EL (cell line): ENCODE measurements at places on chromosomes 2 and 18.

DNA sequence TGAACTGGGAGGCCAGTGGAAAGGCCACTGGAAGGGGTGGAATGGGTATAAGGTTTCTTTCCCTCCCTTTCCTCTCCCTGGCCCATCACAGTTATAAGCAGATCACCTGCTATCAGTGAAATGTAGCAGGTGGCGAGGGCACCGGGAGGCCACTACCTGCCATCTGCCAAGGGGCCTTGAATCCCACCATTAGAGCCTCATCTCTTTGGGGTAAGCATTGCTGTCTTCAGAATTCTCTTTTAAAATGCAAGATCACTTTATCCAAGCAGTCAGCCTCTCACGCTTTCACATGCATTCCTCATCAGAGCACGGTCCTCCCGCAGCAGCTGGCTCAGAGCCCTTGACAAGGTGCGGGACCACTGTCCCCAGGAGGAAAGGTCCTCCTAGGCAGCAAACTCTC lies 268.5 kb downstream of the CELF4 start:
- DNase-seq = no peak

GRCh38 chr2:217825469-217826235 lies 177.1 kb downstream of the TNS1 start:
- no peak for DNase-seq

DNA sequence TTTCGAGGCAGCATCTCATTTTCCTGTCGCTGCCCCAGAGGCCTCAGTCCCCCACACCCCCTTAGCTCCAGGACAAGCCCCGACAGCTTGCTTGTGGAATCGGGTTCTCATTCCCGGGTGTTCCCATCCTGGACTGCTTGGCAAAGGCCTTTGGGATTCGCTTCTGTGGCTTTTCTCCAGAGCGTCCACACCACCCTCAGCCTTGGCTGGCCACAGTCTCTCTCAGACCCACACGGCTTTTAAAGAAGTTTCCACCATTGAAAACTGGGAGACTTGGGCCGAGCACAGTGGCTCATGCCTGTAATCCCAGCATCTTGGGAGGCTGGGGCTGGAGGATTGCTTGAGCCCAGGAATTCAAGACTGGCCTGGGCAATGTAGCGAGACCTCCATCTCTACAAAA lies 2.7 kb downstream of the ESPNL start:
- DNase-seq = no peak

DNA sequence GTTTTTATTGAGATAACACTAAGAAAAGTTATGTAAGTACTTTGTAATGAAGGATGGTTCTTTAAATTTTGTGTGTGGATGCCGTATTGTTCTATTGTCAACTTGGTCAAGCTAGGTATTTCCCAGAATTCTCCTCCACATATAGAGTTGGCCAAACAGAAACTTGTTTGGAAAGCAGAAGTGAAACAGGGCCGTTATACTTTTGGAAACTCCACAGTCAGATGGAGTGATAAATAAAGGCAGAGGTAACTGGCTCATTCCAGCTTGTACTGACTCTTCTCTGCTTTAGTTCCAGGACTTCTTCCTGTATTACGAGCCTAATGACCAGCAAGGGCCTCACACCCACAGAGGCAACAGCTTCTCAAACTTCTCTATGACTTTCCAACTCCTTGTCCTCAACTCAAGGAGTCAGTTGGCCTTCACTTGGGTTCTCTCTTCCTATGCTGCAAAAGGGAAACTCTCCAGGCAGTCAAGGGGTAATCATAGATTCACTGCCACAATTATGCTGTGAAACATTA lies 16.4 kb upstream of the STARD7 start:
- DNase-seq = no peak

DNA sequence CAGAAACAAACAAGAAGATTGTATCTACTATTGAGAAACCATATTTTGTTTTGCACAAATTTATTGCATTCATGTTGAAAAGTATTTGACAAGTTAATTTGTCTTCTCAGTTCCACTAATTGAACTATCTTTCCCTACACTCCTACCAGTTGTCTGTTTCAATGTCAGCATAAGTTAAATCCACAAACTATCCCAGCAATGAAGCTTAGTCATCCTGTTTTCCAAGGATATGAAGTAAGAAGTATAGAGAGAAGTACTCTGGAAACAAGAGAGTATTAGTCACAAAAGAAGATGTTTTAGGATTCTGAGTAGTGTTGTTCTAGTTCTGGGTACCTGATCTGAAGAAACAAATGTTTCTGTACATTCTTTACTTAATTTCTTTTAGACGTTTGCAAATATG lies 261.6 kb upstream of the ZNF804A start:
- DNase-seq = peak; percentile 6

DNA sequence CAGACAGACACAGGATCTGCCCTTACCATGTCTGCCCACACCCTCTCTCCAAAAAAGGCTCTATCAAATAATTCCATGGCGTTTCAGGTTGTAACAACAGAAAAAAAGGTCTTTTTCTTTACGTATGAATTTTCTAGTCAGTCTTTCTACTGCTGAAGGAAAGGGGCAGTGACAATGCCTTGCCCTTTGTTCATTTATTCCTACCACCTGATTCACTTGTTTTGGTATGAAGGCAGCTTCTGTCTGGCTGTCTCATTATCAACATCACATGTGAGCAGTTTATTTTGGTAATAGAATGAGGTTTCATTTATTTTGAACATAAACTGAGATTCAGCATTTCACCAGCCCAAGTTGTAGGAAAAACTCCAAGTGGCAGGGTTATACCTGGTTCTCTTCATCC lies 94.3 kb upstream of the KLF7 start:
- no peak for DNase-seq

DNA sequence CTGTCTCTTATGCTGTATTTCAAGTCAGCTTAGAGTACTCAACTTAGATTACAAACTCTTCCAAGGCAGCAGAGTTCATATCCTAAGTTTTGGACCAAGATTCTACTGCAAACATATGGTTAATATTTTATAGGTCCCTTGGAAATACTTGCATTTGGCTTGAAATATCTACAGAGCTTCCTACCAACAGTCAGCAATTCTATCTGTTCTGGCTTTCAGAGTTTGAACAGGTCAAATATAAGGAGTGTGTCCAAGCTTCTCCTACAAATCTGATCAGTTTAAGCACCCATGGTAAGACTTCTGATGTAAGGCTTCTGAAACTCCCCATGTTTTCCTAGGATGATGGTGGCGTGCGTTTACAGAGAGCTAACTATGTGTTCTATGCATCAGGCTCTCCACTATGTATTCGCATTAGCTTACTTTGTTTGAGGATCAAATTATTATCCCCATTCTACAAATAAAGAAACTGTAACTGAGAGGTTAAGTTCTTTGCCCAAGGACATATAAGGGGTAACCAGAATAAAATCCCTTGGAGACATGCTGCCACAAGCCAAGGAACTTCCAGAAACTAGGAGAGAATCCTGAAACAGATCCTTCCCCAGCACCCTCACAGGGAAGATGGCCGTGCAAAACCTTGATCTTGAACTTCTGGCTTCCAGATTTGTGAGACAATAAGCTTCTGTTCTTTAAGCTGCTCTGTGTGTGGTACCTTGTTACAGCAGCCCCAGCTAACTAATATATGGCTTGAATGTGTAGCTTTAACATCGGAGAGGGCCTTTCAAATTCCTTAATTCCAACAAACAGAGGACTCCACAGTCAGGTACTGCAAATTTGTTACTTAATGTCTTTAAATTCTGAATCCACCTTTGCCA lies 55.1 kb downstream of the ATP8B1 start:
- no peak for DNase-seq

DNA sequence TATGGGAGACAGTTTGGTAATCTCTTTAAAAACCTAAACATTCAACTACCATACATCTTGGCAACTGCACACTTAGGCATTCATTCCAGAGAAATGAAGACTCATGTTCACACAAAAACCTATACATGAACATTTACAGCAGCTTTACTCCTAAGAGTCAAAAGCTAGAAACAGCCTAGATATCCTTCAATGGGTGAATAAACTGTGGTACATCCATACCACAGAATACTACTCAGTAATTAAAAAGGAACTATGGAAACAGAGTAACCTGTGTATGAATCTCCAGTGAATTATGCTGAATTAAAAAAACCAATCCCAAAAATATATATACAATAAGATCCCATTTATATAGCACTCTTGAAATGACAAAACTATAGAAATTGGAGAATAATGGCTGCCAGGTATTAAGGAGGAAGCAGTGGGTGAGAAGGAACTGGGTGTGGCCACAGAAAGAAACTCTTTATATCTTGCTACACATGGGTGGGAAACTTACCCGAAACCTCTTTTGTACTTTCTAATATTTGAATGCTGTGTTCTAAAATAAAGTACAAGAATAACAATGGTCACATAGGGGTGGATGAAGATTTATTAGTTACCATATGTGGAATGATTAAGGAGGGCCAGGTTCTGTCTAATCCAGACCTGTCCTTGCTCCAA lies 13.7 kb downstream of the SESTD1 start:
- no peak for DNase-seq

GRCh38 chr2:16014802-16015201 lies 74.5 kb downstream of the MYCN start:
- DNase-seq = no peak

GRCh38 chr2:138237667-138238384 lies 263.7 kb upstream of the SPOPL start:
- no peak for DNase-seq

GRCh38 chr2:235264512-235264911 lies 229.3 kb upstream of the AGAP1 start:
- no peak for DNase-seq

DNA sequence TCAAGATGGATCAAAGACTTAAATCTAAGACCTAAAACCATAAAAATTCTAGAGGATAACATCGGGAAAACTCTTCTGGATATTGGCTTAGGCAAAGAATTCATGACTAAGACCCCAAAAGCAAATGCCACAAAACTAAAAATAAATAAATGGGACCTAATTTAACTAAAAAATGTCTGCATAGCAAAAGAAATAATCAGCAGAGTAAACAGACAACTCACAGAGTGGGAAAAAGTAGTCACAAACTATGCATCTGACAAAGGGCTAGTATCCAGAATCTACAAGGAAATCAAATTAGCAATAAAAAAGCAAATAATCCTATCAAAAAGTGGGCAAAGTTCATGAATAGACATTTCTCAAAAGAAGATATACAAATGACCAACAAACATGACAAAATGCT lies 18.2 kb upstream of the ASB18 start:
- no peak for DNase-seq

- DNase-seq = no peak
These were observed 78.8 kb upstream of the PELI1 start for GRCh38 chr2:64223055-64223454.

DNA sequence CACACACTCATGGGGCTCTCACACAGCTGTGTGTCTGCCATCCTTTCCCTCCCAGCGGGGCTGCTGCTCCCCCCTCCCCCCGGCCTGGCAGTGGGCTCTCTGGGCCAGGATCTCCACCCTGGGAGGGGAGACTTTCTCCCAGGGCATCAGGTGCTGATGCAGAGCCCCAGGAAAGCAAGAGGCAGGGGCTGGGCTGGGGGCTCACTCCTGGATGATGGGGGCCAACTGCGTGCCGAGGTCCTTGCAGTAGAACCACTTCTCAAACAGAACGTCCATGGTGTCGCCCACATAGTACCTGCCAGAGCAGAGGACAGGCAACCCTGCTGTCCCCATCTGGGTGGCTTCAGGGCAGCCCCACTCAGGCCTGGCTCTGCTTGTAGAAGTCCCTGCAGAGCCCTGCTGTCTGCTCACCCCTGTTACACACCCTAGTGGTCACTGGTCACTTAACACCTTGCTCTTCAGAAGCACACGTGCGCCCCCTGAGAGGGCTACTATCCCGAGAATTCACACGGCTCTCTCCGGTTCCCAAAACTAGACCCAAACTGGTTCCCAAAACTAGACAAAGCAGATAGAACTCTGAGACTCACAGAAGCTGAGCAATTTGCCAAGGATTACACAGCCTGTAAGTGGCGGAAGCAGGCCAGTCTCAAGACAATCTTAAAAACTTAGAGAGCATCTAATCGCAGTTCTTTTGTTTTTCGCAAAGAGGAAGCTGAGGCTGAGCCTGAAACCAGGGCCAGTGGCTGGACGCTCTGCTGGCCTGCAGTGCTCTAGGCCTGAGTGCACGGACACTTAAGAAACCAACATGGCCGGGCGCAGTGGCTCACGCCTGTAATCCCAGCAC lies 6.6 kb upstream of the OXER1 start:
- DNase-seq = peak; percentile 33

DNA sequence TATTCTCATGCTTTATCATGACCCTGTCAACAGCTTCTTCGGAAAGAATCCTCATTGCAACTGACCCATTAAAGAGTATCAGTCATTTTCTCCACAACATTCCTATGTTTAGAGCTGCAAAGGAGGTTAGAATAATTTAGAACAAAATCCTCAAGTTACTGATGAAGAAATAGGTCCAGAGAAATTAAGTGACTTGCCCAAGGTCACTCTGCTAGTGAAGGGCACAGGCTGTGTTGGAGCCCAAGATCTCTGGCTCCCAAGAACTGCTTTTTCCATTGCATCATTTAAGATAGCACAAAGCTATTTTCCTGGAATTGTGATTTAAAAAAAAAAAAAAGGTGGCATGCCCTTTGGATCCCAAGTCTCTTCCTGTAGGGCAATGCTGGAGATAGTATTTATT lies 9.6 kb downstream of the IRS1 start:
- no peak for DNase-seq

DNA sequence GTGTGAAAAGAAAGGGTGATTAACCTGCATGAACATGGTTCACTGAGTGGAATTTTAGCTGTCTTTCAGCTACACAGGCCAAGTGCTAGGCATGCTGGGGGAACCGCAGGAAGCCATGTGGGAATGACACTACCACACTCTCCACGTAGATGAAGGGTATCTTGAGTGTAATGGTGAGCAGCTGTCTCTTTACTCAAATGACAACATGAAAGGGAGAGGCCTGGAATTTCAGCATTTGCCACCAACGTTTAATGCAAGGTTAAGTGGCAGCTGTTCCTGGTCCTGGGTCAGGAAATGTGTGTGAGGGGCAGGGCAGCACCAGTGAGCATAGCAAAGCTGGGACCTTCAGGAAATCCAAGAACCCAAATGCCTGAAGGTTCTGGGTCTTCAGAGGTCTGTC lies 588.4 kb downstream of the SLC4A3 start:
- DNase-seq = no peak

DNA sequence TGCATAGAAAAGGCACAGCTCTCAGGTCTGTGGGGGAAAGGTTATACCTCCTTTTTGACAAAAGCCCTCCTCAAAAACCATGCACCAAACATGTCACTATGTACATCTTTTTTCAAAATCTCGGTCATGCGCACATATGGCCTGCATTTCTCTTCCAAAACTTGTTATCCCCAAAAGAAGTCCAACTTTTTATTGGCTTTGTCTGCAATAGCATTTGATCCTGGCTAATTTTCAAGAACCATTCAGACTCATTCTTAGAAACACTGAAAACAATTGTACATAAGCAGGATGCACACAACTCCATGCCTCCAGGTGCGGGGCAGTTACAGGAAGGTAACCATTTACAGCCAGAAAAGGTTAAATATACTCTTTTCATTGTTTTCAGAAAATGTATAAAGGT lies 21.9 kb downstream of the SERTAD2 start:
- DNase-seq = no peak

- DNase-seq = peak; percentile 40
These were observed 102.5 kb upstream of the RASGRP3 start for GRCh38 chr2:33373986-33374385.

DNA sequence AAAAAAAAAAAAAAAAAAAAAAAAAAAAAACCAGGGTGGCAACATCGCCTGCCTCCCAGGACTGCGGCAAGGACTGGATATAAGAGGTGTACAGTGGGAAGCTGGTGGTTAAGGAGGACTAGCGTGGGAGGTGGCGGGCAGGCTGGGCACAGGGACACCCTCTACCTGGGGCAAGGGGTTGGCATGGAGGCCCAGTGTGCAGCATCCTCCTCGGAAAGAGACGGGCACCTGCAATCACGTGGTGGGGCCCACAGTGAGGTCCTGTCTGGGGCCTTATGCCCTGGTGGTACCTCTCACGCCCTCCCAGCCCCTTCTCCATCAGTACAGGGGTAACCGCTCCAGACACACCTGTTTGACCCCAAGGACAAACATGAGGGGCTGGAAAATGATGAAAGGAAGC lies 27.9 kb downstream of the PXDN start:
- DNase-seq = no peak
